NCI-H1092 treated with DMSO at 0.1 percent for 48 hours (cell line): ENCODE measurements at places on chromosomes 1 and 21.
A peak's percentile ranks its signal among the peaks of the same experiment; 100 is the strongest.

- DNase-seq: no peak
These were observed 33.6 kb downstream of the ACOT11 start for GRCh38 chr1:54581621-54582035.

DNA sequence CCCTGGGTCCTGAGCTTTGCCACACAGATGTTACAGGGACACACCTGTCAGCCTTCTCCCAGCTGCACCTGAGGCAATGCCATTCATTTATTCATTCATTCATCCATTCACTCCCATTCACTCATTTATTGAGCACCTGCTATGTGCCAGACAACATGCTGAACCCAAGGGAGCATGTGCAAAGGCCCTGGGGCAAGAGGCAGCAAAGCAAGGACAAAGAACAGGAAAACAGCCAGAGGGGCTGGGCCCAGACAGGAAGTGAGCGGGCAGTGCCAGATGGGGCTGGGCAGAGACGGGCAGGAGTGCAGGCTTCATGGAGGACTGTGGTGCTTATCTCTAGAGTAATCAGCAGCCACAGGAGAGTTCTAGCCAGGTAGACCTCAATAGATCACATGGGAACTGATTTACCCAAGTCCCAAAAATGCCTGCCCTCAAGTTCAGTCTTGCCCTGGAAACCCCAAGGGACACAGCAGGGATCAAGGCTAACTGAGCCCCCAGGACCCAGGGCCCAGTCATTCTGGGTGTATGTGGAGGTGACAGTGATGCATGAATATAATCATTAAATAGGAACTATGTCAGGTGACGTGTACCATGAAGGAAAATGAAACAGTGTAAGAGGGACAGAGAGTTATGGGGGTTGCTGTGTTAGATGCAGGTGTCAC, 530.3 kb downstream of the MATN1 start:
- DNase-seq: no peak

- peak; percentile 77 for DNase-seq
These were observed 322.5 kb upstream of the ADGRL2 start for GRCh38 chr1:81478219-81478618.

DNA sequence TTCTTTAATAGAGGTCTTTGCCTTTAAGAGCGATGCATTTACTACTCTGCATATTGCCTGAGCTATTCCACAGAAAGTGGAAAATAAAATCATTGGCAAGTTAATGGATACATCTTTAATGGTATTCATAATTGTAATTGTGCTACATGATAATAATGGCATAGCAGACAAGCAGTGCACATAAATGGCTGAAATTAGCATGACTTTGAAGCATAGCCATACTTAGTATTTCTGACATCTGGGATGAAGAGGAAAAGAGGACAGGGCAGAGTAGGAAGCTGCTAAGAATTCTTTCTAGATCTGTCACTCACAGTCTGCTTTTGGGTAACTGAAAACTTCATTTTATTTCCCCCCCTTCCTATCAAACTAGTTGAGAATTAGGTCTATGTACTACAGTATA, 195.0 kb upstream of the NRIP1 start:
- no peak for DNase-seq

GRCh38 chr1:60367532-60367931, 294.0 kb upstream of the C1orf87 start:
- DNase-seq: peak; percentile 13

- no peak for DNase-seq
These were observed 25.2 kb upstream of the RCAN1 start for GRCh38 chr21:34639882-34640788.
